Activated T-helper 2 cell treated with anti-CD3 and anti-CD28 coated beads, Interferon-gamma antibody, Interleukin-2, Interleukin-4, amounts not matched to agents 10 μg/mL and 5 μg/mL and 100 μg/mL, durations not matched to agents 14 hours and 24 hours and 36 hours (primary cell): ENCODE measurements at places on chromosomes 6 and 20.
A peak's percentile ranks its signal among the peaks of the same experiment; 100 is the strongest.

- peaks cover 11% of the 10 kb centered on the region for H3K4me1 ChIP-seq
- peak overlapping the region; percentile 82 for H3K4me3 ChIP-seq
- H3K36me3 ChIP-seq, result peaks cover 10% of the 10 kb centered on the region
- H3K27me3 ChIP-seq, result no peaks in the 10 kb centered on the region
- no peak for DNase-seq
Measured at GRCh38 chr20:25389401-25389857, 1.2 kb downstream of the ABHD12 start.

DNA sequence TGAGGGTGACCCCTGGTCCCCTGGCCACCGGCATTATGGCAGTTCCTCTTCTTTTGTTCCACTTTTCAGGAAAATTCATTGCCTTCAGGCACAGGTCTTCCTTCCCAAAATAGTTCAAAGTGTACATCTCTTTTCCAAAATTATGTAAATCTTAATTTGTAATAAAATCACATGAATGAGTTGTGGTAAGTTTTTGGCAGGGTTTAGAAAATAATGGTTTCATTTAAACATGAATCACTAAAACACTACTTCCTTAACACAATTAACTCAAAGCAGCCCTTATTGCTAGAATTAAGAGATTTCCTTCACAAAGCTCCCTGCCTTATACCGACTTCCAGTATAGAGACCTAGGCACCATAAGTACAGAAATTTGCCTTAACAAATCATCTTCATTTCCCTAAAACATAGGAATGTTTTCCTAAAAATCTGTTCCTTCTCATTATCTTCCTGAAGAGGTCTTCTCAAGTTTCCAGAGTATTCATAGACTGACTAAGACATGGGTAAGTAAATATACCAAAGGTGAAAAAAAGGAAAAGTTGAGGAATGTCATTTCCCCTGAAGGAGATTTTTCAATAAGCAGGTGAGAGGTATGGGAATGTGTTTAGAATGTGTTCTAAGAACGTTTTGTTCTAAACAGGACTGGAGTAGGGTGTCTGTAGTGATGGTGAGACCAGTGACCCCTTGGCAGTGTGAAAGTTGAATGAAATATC lies 148.2 kb upstream of the CITED2 start:
- DNase-seq, result no peak
- H3K27me3 ChIP-seq, result no peaks in the 10 kb centered on the region
- no peaks in the 10 kb centered on the region for H3K36me3 ChIP-seq
- H3K4me3 ChIP-seq, result no peak overlapping the region
- H3K4me1 ChIP-seq, result peaks cover 9% of the 10 kb centered on the region

GRCh38 chr20:20806121-20807095 lies 94.0 kb upstream of the RALGAPA2 start:
- DNase-seq, result no peak
- H3K27ac ChIP-seq, result no peak overlapping the region
- H3K27me3 ChIP-seq, result peaks cover 2% of the 10 kb centered on the region

- peaks cover 10% of the 10 kb centered on the region for H3K4me1 ChIP-seq
- H3K36me3 ChIP-seq, result no peaks in the 10 kb centered on the region
- no peak for DNase-seq
- H3K27me3 ChIP-seq, result peaks cover 62% of the 10 kb centered on the region
- no peak overlapping the region for H3K4me3 ChIP-seq
Measured at GRCh38 chr6:32086661-32087573, 22.2 kb downstream of the TNXB start.

- H3K36me3 ChIP-seq, result peaks cover 22% of the 10 kb centered on the region
- peaks cover 33% of the 10 kb centered on the region for H3K4me1 ChIP-seq
- peaks cover 13% of the 10 kb centered on the region for H3K27me3 ChIP-seq
- H3K27ac ChIP-seq, result peak within 1 kb of the TSS; percentile 65
Measured at GRCh38 chr20:49567421-49568277, at the start of gene PTGIS. PTGIS (minus strand) TSS chr20:49568137; CDS start chr20:49568116, 21 bp downstream.

DNA sequence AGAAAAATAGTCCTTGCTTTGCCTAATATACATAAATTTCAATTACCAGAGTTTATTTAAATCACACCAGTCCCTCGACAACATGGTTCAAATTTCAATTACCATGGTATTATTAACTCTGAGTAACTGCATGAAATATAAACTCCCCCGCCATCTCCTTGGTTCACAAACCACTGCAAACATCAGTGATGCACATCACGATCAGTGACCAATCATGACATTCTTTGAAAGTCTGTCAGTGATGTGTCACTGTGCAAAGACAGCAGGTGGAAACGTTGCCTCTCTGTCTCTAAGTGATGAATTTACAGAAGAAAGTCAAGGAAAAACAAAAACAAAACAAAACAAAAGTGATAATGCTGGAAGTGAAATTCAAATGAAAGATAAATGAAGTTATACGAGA lies 86.7 kb downstream of the TASP1 start:
- no peak overlapping the region for H3K27ac ChIP-seq
- no peak for DNase-seq
- H3K4me1 ChIP-seq, result peaks cover 1% of the 10 kb centered on the region
- H3K36me3 ChIP-seq, result peaks cover 3% of the 10 kb centered on the region
- no peak overlapping the region for H3K4me3 ChIP-seq
- no peaks in the 10 kb centered on the region for H3K27me3 ChIP-seq

DNA sequence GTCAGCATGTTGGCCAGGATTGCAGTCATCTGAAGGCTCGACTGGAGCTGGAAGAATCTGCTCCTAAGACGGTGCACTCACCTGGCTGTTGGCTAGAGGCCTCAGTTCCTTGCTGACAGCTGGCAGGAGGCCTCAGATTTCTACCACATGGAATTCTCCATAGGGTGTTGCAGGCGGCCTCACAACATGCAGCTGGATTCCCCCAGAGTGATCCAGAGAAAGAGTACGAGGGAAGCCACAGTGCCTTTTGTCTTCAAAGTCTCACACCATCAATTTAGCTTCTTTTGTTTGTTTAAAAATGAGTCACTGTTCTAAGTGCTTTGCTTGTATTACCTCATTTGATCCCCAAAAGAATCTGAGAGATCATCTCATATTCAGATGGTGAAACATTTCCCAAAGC lies 65.5 kb upstream of the FYN start:
- DNase-seq, result no peak
- no peaks in the 10 kb centered on the region for H3K36me3 ChIP-seq
- no peak overlapping the region for H3K27ac ChIP-seq
- H3K4me3 ChIP-seq, result no peak overlapping the region
- H3K4me1 ChIP-seq, result no peaks in the 10 kb centered on the region

DNA sequence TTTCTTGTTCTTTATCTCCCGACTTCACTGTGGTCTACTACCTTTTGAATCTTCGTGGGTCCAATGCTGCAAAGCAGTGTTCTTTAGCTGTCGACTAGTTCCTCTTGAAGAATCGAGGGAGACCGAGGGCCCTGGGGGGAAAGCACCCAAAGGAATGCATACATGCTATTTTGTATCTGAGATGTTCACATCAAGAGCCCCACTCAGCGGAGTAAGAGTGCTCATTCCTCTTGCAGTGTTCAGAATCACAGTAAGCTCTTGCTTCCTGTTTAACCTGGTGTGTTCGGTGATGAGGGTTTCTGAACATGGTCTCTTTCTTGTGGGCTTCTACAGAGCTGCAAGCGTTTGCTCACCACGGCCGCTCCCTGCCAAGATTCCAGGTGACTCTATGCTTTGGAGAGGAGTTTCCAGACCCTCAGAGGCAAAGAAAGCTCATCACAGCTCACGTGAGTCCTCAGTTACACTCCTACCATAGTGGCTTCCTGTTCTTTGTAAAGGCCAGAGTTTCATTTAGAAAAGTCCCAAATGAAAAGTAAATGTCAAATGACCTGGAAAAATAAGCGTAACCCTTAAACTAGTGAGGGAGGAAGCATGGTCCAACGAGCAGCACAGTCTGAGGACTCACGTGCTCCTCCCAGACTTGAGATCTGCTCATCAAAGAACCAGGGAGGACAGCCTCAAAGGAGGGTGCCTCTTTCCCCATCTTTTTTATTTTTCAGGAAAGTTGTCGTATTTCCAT lies 13.3 kb downstream of the IRF4 start:
- DNase-seq, result no peak
- H3K27ac ChIP-seq, result peak overlapping the region; percentile 93
- H3K36me3 ChIP-seq, result peaks cover 97% of the 10 kb centered on the region
- H3K4me1 ChIP-seq, result peaks cover 82% of the 10 kb centered on the region

GRCh38 chr6:37514321-37514771 lies 14.7 kb upstream of the CCDC167 start:
- no peaks in the 10 kb centered on the region for H3K36me3 ChIP-seq
- peak overlapping the region; percentile 22 for H3K4me3 ChIP-seq
- H3K4me1 ChIP-seq, result peaks cover 52% of the 10 kb centered on the region
- peak overlapping the region; percentile 77 for H3K27ac ChIP-seq
- DNase-seq, result no peak

- H3K27ac ChIP-seq, result no peak overlapping the region
- DNase-seq, result no peak
- H3K4me1 ChIP-seq, result peaks cover 26% of the 10 kb centered on the region
- no peak overlapping the region for H3K4me3 ChIP-seq
- no peaks in the 10 kb centered on the region for H3K27me3 ChIP-seq
Measured at GRCh38 chr6:119301429-119301828, 48.1 kb downstream of the MAN1A1 start.

DNA sequence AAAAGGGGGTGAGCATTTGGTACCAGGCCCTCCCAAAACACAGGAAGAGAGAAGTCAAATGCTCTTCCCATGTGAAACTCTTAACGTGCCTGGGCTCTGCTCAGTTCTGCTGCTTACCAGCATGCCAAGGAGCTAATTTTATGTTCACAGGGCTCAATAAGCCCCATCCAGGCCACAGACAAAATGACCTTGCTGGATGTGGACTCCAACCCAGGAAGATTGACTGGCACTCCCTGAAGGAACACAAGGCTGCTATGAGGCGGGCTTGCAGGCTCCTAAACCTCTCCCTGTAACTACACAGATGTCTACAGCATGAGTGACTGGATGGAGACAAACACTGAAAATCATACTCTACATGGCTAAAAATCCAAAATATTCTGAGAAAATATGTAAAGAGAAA lies 50.6 kb downstream of the CHD6 start:
- DNase-seq, result no peak
- no peak overlapping the region for H3K4me3 ChIP-seq
- peaks cover 5% of the 10 kb centered on the region for H3K4me1 ChIP-seq
- H3K36me3 ChIP-seq, result no peaks in the 10 kb centered on the region
- no peaks in the 10 kb centered on the region for H3K27me3 ChIP-seq

DNA sequence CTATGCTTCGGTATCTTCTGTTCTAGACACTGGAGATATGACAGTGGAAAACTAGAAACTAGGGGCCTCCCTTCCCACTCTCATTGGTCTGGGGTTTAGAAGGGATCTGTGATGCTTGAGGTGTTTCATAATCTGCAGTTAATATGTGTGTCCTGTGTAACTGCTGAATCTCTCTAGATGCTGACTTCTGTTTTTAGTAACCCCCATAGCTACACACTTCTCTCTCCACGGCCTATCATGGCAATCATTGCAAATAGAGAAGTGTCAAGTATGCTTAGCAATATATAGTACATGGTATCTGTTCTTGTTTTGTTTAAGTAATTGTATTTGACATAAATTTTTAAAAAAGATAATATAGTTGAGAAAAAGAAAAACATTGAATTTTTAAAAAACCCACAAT lies 394.6 kb upstream of the MMS22L start:
- H3K36me3 ChIP-seq, result no peaks in the 10 kb centered on the region
- H3K27ac ChIP-seq, result no peak overlapping the region
- DNase-seq, result no peak
- no peaks in the 10 kb centered on the region for H3K4me1 ChIP-seq
- no peak overlapping the region for H3K4me3 ChIP-seq
- H3K27me3 ChIP-seq, result peaks cover 1% of the 10 kb centered on the region

DNA sequence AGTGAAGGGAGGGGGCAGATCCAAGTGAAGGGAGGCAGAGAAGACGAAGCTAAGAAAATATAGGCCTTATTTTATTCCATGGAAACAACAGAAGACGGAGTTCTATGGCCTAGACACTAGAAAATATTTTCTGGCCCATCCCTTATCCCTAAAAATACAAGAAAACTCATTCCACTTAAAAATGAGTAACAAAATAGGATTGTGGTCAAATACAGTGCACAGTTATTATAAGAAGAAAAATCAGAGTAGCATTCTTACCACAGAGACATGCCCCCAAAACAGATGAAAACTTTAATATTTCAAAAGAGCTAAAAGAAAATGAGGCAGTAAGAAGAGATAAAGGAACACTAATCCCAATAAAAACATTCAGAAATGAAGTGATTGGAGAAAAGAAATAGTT lies 202.9 kb downstream of the GMPR start:
- H3K27me3 ChIP-seq, result no peaks in the 10 kb centered on the region
- peak overlapping the region; percentile 48 for H3K27ac ChIP-seq
- DNase-seq, result no peak

- no peak for DNase-seq
- H3K4me3 ChIP-seq, result no peak overlapping the region
- H3K4me1 ChIP-seq, result no peaks in the 10 kb centered on the region
- H3K27ac ChIP-seq, result no peak overlapping the region
Measured at GRCh38 chr6:44539701-44540355, 152.3 kb downstream of the CDC5L start.

DNA sequence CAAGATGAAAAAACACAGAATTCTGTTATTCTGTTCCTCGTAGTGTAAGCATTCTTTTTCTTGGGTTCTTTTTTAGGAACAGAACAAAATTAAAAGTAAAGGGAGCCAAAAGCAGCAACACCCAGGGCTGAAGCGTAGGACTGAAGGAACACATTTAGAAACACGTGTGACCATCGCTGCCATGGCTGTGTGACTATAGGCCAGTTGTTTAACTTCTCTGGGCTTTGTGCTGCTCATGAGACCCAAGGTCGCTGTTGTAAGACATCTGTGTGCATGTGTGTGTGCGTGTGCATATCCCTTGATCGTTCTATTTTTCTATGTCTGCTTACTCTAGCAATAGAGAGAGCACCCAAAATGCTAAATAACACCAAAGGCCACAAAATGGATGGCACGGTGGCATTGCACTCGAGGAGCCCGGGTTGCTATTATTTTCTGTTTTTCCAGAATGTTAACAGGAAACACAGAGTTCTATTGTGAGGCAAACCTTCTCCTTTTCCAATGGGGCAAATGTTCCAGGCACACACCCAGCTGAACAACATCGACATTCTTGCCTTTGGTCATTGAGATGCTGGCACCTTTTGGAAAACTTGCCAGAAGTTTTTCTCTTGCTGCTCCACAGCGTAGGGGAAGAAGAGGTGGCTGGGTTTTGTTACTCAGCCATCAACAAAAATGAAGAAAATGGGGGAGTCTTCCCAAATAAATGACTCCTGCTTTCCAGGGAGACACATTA lies 267.8 kb upstream of the ECI2 start:
- H3K4me1 ChIP-seq, result peaks cover 4% of the 10 kb centered on the region
- DNase-seq, result no peak
- no peaks in the 10 kb centered on the region for H3K27me3 ChIP-seq
- no peak overlapping the region for H3K4me3 ChIP-seq

- DNase-seq, result no peak
- H3K4me1 ChIP-seq, result peaks cover 6% of the 10 kb centered on the region
- H3K36me3 ChIP-seq, result peaks cover 70% of the 10 kb centered on the region
- no peak overlapping the region for H3K27ac ChIP-seq
Measured at GRCh38 chr6:73791336-73791735, 95.3 kb downstream of the CD109 start.

- H3K27ac ChIP-seq, result no peak overlapping the region
- H3K36me3 ChIP-seq, result no peaks in the 10 kb centered on the region
- no peaks in the 10 kb centered on the region for H3K4me1 ChIP-seq
- H3K27me3 ChIP-seq, result peaks cover 15% of the 10 kb centered on the region
- no peak overlapping the region for H3K4me3 ChIP-seq
- no peak for DNase-seq
Measured at GRCh38 chr6:44023586-44024454, 103.4 kb downstream of the MRPL14 start.
